ENCODE measurements at places on chromosomes 6 and 20.

DNA sequence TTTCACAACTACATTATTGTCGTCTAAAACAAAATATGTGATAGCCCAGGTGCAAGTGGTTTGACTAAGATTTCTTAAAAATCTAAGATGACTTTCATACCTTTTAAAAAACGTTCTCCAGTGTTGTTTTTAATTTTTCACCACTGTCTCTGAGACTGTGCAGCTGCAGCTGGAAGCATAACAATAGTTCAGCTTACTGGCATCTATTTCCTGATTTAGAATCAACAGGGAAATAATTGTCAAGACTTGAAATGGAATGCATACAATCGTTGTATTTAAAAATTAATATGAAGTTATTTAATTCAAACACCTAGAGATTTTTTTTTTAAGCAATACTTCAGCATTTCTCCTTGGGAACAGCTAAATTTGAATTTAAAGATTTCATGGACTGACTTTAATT is 982.0 kb upstream of the EPHA7 start:
- DNase-seq: no peak

DNA sequence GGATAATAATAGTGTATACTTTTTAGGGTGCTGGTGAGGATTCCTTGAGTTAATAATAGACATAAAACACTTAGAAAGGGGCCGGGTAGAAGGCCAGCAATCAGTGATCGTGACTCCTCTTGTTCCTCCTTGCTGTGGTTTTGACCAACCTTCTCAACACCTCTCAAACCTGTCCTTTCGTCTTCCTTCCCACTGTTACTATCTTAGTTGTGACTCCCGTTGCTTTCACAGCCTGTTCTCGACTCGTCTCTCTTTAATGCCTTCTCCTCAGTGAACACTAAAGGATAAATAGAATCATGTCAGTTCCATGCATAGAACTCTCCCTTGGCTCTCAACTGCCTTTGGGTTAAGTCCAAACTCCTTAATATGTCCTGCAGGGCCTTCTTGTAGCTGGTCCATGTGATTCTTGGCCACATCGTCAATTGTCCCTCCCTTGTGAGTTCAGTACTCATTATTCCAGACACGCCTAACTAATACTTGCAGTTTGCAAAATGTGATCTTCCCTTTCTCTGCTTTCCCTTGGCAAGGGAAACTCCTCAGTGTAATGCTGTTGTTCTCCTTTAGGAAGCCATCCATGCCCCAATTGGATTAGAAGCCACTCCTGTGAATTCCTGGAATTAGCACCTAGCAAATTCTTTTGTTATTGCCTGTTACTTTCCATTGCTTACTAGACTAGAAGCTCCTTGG is 164.9 kb downstream of the UTRN start:
- no peak for DNase-seq

DNA sequence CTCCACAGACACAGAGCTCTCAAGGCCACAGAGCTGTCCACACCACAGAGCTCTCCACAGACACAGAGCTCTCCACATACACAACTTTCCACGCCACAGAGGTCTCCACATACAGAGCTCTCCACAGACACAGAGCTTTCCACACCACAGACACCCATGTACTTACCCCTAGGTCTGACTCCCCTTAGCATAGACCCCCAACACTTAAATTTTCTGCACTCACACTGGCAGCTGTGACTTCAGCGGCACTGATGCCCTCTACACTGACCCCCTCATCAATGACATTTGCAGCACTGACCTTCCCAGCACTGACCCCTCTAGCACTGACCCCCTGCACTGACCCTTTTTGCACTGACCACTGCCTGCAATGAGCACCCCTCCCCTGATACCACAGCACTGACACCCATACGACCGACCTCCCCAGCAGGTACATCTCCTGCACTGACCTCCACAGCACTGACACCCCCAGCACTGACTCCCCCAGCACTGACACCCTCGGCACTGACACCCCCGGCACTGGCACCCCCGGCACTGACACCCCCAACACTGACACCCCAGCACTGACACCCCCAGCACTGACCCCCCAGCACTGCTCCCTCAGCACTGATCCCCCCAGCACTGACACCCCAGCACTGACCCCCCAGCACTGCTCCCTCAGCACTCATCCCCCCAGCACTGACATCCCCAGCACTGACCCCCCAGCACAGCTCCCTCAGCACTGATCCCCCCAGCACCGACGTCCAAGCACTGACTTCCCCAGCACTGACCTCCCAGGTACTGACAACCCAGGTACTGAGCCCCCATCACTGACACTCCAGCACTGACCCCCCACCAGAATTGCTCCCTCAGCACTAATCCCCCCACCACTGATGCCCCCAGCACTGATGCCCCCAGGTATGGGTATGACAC is 56.5 kb downstream of the ERMARD start:
- DNase-seq: no peak

DNA sequence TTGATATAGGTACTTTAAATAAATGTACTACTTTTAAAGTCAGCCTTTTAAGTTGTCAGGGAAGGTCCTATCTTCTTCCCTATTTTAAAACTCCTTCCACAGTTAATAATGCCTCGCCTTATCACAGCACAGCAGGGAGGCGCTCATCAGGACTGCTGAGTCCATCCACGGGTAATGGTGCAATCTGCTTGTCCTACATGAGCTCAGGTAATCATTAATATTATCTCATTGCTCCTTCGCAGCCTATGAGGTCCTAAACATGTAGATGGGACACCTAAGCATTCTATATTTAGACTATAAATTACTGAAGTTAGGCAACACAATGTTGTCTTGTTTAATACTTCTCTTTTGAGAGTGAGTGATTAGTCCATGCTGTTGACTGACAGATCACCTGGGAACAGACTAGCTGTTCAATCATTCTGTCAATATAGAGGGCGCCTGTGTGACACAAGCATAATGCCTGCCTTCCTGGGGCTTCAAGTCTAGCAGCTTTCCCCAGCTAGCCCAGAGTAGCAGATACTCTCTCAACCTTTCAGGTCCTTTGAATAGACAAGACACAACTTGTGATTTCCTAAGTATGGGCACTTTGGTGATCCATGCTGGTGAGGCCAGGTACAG is 91.0 kb downstream of the FYN start:
- DNase-seq: no peak

DNA sequence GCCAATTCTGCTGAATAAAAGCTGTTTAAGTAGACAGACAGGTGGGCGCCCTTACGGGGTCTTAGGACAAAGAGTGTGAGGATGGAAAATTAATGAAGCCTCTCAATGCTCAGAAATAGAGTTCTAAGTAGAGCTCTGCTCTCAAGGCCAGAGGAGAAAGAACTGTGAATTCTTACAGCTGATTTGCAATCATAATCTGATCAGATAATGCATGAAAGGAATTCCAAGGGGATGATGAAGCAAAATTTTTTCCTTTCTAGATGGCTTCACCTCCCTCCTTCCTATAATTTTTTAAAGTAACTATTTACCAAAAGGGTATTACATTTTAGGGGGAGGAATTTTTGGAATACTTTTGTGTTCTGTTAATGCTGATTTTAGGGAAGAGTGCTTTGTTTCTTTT is 308.1 kb upstream of the HS3ST5 start:
- DNase-seq: no peak

- no peak for DNase-seq
These were observed 23.5 kb upstream of the MAP3K7 start for GRCh38 chr6:90610301-90610750.

DNA sequence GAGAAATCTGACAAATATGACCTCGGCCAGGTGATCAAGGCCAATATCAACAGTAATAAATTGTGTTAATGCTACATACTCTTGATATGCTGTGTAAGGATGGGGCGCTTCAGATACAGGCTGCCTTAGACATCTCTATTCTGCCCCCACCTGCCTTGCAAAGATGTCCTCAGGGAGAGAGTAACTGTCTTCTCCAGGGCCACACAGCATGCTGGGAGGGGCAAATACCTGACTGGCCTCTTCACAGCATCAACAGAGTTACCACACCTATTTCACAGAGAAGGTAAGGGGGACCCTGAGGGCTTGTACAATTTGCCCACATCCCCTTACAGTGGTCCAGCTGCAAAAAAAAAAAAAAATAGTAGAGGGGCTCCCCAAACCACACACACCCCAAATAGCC is 17.2 kb upstream of the KIAA1755 start:
- no peak for DNase-seq

DNA sequence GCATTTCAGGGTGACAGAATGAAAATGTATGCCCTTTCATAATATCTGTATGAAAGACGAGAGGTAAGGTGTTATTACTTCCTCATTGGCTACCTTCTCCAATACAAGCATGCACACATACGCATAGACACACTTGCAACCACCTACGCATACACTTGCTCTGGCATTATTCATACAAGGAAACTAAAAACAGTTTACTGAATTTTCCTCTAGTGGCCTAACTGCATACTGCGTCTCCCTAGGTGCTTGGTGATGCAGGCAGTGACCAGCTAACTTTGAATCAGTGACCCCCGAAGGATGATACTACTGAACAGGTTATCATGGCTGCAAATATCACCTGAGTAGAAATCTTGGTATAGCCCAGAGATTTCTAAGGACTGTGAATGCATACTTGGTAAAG is 593.1 kb downstream of the PKHD1 start:
- DNase-seq: no peak

GRCh38 chr6:345747-346385 is 45.7 kb upstream of the IRF4 start:
- DNase-seq: no peak
